ENCODE measurements at places on chromosomes 1 and 21.

DNA sequence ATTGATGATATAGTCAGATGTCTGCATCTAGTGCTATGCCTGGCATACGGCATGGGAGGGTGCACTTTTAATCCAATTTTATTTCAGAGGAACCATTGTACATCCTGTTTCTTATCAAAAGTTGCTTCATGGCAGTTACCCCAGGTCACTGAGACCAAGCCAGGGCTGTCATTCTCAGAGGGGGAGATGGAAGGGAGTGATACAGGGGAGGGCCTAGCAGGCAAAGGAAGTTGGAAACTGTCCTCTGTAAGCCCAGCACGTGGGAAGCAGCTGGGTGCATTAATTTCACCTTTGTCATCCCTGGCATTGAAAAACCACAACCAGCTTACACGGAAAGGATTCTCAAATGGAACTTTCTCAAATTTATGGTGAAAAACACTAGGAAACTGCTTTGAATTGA, 458.7 kb upstream of the ADAMTS5 start:
- no peak for DNase-seq

- no peak for DNase-seq
These were observed 56.5 kb downstream of the GATAD2B start for GRCh38 chr1:153866045-153866850.

DNA sequence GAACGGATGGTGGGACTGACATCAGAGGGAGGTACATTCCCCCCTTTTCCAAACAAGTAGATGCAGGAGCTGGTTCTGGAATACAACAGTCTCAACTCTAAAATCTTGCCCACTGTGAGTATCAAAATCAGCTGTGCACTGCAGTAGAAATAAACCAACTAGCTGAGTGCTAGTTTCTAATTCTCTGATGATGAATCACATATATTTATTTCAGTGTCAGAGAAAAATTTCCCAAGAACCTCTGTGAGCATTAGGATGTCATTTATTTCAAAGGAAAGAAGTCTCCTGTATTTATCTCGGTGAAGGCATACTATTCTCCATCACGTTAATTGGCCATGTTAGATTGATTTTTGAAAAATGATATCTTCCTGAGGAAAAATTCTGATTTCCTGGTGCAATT, 67.1 kb downstream of the LHX9 start:
- no peak for DNase-seq

GRCh38 chr1:94142583-94142982, 21.6 kb upstream of the ABCA4 start:
- no peak for DNase-seq

DNA sequence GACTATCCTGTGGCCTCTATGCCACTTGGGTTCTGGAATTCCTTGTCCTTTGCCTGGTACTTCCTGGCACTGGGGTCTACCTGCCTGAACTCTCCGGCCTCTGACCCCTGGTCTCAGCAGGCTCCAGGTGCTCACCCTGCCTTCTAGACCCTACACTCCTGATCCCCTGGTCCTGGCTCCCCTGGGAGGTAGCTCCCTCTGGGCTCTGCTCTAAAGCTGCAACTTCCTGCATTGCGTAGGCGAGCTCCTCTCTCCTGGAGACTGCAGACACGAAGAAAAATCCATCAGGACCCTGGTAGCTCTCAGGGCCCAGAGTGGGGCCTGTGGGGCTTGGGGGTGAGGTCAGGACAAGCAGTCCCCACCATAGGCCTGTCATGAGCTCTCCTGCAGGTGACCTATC, 7.8 kb upstream of the PLEKHG5 start:
- no peak for DNase-seq

- DNase-seq: no peak
These were observed 86.8 kb upstream of the HIVEP3 start for GRCh38 chr1:42005530-42005929.

DNA sequence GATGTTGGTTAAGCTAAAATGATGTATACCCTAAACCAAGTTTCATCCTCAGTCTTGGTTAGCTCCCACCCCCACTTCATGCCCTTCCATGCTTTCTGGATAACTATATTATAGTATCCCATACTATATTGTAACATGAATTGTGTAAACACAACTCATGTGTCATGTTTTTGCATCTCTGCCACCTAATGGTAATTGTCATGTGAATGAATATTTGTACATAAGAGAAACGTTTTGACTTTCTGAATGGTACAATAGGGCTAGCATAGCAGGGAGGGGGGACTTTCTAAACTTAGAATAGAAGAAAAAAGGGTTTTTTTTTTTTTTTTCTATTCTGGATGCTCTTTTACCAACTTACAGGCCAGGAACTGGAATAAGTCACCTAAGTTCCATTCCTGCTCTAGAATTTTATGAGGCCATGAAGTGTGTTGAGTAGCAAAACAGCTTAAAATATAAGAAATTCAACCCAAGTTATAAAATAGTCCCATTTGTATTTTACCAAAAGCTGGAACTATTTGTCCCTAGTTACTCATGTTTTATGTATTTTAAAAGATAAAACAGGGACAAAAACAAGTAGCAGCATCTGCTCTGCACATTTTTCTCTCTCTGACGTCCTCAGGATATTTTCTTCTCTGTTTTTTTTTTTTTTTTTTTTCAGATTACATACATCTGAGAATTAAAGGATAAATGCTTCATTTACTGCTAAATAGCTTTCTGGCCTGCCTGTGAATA, 77.4 kb downstream of the HLX start:
- no peak for DNase-seq

- DNase-seq: no peak
These were observed 8.8 kb downstream of the KLHDC7A start for GRCh38 chr1:18489417-18490143.

DNA sequence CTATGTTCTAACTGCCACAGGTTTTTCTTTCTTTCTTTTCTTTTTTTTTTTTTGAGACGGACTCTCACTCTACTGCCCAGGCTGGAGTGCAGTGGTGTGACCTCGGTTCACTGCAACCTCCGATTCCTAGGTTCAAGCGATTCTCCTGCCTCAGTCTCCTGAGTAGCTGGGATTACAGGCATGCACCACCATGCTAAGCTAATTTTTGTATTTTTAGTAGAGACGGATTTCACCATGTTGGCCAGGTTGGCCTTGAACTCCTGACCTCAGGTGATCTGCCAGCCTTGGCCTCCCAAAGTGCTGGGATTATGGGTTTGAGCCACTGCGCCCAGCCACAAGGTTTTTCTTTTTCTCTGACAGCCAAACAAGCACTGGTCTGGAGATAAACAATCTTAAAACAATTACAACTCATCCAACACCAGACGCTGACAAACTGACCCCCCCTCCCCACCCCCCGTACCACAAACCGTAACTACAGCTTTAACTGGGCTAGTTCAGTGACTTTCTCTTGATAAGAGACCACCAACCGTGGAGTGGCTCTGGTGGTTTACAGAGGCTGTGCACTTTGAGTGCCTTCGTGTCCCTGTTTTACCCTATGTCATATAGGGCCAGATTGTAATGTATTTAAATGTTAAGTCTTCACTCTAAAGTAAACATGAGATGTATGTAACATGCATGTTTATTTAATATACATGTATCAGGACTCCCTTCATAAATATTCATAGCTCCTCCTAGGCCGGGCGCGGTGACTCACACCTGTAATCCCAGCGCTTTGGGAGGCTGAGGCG, 19.5 kb upstream of the PUM1 start:
- no peak for DNase-seq

DNA sequence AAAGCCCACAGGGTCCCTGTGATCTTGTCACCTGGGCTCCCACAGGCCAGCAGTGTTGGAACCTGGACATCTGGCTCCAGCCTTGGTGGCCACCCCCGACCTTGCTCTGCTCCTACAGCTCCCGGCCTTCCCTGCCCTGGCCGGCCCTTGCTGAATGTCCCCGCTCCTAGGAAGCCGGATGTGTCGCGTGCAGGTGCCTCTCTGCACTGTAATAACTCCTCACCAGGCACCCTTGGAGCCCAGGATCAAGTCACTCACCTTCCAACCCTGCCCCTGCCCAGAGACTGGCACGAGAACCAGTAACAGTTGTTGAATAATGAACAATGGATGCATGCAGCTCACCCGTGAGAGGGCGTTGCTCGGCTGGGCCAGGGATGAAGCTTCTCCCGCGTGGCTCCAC, 12.1 kb downstream of the PDE9A start:
- no peak for DNase-seq

GRCh38 chr1:208654241-208654640, 410.1 kb upstream of the PLXNA2 start:
- no peak for DNase-seq

GRCh38 chr1:182059936-182060335, 1.6 kb downstream of the ZNF648 start:
- DNase-seq: no peak

DNA sequence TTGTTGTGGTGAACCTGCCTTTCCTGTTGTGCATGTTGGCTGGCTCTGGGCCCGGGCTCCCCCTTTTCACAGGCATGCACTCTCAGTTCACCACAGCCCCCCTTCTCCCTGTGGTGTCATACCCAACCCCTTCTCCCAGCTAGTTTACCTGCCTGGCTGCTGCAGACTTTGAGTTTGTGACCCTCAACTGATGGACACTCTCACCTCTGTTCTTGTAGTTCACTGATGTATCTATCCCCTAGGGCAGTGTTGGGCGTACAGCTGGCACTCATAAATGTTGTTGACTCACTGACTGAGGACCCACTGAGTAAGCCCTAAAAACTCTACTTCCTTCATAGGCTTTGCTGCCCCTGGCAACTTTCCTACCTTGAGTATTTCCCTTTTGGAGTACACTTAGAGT, 54.9 kb downstream of the WDR64 start:
- DNase-seq: peak; percentile 3

GRCh38 chr1:5724847-5725246, 267.4 kb downstream of the NPHP4 start:
- DNase-seq: no peak

GRCh38 chr1:171742577-171742922, 685 bp upstream of the VAMP4 start:
- DNase-seq: no peak

GRCh38 chr1:171998711-171999110, 157.4 kb downstream of the DNM3 start:
- DNase-seq: no peak
